ENCODE measurements at places on chromosomes 12 and 14. TPM values are rescaled to one million over a fixed set of nuclear protein-coding genes. Genes with fewer than 3 reads are reported as not detected.

GRIN2B gene
- not detected for total RNA-seq

FGF23 gene
- total RNA-seq = not detected

ZC2HC1C gene
- 0.34 TPM for total RNA-seq

PELI2 gene
- total RNA-seq = 5.3 TPM

PLCZ1 gene
- total RNA-seq = not detected

DCN gene
- 71.4 TPM for total RNA-seq

AQP2 gene
- total RNA-seq = not detected

HCAR3 gene
- total RNA-seq = not detected

IL26 gene
- total RNA-seq = not detected

DNA sequence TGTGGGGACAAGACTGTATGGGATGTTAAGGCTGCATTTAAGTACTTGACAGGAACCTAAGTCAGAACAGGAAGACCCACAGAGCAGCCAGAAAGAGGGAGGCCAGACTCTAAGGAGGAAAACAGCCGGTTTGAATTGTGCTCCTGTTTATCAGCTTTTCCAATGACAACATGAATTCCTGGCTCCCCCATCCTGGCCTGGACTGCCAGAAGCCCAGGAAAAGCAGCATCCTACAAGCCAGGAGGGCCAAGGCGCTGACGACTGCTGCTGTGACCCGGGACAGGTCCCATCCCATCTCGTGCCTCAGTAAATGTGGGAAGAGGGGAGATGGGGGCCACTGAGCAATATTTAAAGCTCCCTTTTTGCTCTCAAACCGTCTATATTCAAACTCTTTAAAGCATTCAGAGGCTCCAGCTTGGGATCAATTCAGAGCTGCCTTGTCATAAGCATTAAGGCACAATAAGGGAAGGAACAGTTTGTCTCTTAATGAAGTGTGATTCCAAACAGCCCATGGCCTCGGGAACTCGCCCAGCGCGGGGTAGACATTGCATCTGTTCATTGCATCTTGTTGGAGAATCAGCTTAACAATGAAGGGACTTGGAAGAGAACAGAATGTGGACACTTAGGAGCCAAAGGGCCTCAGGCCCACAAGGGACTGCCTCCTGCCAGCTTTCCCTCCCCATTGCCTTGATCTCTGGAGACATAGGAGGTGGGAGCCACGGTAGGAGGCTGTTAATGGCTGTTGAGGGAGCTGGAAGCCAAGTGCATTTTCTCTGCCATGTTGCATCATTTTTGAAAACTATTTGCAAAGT lies 49.6 kb downstream of the CMKLR1 start:
- DNase-seq = no peak

DNA sequence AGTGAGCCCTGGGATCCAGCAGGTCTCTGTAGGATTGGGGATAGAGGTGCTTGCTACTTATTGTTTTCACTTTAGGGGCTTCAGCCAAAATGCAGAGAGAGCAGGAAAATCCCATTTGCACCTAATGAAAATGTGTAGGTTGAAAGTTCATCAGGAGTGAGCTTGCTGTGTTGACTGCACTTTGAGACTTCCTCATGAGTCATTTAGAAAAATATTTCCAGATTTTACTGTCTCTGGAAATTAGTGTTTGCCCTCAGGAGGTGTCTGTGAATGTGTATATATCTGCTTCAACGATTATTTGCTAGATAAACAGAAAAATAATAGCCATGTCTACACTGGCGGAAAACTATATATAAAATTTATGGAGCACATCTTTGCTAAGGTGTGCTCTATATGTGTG lies 159.3 kb downstream of the CAND1 start:
- no peak for DNase-seq

GRCh38 chr14:101124815-101125214 lies 221.3 kb upstream of the RTL1 start:
- DNase-seq = peak; percentile 21

DNA sequence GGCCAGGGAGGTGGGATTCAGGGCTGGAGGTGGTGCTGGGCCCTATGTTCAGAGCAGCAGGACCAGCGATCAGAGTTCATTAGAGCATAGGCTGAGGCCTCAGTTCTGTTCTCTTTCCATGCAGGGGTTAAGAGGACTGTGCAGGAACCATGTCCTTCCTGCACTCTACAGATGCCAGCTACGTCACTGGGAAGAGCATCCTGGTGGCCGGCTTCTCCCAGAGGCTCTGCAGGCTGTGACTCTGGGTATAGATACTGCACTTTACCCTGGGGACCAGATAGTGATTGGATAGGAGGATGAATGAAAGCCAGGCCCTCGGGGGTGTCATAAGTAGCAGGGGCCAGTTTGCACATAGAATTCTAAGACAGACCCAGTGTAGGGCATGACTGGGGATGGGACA lies 92.6 kb downstream of the DHRS2 start:
- no peak for DNase-seq

GRCh38 chr14:53380867-53381225 lies 227.7 kb upstream of the DDHD1 start:
- no peak for DNase-seq

- no peak for DNase-seq
These were observed 130.1 kb upstream of the HIF1A start for GRCh38 chr14:61565181-61565580.

DNA sequence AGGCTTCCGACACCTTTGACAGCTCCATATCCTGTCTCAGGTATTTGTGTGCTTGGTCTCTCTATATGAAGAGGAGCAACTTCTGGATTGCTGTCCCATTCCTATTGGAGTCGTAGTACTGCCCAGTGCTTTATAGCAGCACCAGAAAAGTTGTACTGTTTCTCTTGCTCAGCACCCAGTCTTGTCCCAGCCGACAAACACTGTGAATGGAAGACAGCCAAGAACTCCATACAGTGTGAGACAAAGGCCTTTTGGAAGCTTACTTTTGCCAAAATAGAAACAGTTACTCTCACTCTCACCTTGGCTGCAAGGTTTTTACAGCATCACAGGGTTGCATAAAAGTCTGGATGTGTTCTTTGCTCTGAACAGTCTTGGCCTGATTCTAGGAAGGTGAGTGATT lies 105.3 kb downstream of the TGFB3 start:
- no peak for DNase-seq

- DNase-seq = no peak
These were observed 49.5 kb upstream of the DLK1 start for GRCh38 chr14:100677152-100677551.

DNA sequence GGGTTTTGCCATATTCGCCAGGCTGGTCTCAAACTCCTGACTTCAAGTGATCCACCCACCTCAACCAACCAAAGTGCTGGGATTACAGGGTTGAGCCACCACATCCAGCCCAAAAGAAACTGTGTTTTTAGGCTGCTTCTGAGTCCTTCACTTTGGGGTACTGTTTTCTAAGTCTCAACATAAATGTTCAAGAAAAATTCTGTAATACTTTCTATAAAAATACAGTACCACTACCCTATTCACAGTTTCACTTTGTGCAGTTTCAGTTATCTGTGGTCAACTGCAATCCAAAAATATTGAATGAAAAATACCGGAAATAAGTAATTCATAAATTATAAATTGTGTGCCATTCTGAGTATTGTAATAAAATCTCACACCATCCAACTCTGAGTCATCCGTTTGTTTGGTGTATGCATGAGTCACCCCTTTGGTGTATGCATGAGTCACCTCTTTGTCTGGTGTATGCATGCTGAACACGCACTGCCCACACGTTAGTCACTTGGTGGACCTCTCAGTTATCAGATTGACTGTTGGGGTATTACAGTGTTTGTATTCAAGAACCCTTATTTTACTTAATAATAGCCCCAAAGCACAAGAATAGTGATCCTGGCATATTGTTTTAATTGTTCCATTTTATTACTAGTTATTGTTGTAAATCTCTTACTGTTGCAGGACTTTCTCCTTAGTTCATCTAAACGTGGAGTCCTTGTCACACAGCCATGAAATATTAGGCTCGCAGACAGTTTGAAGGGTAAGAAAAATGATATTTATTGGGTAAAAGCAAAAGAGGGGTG lies 190.2 kb downstream of the FSCB start:
- DNase-seq = peak; percentile 55

GRCh38 chr12:6275928-6276887 lies 34.3 kb upstream of the PLEKHG6 start:
- no peak for DNase-seq

DNA sequence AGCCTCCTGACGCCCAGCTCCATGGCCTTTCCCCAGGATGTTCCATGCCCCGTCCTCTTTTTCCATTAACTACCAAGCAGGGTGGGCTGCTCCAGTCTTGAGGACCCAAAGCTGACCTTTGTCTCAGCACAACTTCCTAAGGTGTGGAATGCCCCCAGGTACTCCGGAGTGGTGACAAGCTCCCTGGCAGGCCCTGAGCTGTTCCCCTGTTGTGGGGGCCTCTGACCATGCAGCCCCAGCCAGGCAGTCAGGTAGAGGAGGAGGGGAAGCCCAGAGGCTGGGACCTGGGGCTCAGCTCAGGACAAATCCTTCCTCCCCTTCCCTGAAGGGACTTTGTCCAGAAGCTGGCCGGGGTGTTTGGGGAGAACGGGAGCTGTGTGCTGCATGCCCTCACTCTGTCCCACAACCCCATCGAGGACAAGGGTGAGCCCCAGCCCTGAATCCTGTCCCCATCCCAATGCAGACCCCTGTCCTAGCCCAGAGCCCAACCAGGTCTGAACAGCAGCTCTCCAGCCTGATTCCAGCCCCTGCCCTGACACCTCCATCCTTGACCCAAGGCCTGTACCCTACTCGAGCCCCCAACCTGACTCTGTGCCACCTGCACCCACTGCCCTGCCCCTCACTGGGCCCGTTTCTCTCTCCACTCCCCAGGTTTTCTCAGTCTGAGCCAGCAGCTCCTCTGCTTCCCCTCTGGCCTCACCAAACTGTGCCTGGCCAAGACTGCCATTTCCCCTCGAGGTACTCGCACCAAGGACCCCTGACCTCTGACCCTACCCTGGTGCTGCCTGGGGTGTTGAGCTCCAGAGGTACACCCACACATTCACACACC lies 4.4 kb downstream of the CARMIL3 start:
- no peak for DNase-seq

- peak; percentile 83 for DNase-seq
These were observed 75.1 kb downstream of the IRF2BPL start for GRCh38 chr14:76953311-76953945.

GRCh38 chr12:68495336-68496070 lies 115.2 kb upstream of the RAP1B start:
- DNase-seq = peak; percentile 15

DNA sequence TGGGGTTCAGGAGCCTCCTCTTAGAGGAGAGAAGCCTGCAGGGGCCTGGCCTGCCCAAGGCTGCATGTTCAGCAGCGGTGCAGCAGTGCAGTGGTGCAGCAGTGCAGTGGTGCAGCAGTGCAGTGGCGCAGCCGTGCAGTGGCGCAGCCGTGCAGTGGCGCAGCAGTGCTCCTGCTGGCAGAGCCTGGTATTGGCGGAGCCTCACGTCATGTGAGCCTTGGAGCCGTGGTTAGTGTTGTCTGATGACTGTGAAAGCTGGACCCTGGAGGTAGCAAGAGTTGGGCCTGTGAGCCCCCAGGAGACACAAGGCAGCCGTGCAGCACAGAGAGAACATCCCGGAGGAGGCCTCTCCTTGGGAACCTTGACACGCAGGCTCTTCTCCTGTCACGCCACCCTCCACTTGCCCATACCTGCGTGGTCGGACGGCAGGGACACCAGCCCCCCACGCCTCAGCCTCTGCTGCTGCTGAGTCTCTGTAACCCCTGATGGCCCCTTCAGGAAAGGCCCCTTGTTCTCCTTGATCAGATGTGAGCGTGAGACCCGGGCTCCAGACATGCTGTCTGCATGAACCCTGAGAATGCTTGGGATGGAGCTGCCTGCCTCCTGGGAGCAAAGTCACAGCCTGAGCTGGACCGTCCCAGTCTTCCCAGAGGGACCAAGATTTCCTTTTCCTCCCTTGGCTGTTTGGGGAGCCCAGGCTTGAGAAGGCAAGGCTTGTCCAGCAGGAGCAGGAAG lies 193.7 kb downstream of the KIF26A start:
- DNase-seq = no peak

GRCh38 chr14:88947646-88948598 lies 123.5 kb downstream of the TTC8 start:
- DNase-seq = no peak

DNA sequence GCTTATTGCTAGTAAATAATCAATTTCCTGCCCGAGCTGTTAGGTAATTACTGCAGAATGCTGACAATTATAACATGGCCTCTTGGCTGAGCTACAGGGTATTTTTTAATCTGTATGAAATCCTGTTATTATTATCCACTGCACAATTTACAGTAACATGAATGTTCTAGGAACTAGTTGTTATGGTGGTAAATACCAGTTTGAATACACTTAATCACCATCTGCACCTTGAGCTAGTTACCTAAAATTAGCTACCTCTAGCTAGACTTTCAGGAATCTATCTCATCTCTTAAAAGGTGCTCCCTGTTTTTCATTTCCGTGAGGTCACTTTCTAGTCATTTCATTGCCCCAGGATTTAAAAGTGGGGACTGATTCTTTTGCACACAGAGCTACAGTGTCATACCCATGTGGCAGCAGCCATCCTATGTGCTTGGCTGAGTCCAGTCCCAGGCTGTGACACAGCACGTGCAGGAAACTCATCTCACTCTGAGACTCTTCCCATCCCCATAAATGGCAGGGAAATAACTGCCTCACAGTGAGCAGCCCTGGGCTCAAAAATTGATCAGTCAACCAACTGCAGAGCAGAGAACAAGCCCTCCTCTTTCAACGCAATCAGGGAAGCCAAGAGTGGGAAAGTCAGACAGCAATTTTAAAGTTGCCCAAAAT lies 37.6 kb downstream of the DCP1B start:
- DNase-seq = no peak

- DNase-seq = no peak
These were observed 211.8 kb downstream of the LRRK2 start for GRCh38 chr12:40436564-40436963.

DNA sequence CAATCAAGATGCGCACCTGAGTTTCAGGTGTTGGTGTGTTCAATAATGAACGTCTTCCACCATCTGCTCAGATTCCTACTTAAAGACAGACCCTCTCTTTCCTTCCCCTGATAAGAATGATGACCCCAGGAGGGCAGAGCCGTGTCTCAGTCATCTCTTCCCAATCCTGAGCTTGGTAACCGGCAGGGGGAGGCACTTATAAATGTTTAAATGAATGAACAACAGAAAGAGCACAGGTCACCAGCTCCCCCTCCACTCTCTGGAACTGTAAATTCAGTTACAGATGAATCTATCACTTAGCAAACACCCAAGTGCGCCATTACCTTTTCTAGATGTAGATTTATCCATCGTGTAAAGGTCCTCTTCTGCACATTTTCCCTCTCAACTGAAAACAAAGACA lies 72.4 kb upstream of the DICER1 start:
- no peak for DNase-seq

DNA sequence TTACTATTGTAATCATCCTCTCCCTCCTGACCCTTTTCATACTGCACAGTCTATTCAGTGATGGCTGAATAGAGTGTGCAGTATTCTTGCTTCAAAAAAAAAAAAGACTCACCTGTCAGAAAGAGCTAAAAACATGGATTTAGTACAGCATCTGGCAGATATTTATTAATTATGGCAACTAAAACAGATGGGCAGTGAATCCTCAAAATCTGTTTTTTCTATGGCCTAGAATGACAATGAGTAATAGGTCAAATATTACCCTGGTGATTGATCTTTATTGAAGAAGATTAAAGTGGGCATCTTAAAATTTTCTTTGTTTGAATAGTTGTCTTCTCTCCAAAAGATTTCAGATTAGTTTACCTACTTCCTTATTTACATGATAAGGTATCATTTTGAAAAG lies 543.6 kb downstream of the FOXG1 start:
- DNase-seq = no peak

- no peak for DNase-seq
These were observed 182.7 kb downstream of the KICS2 start for GRCh38 chr12:64039281-64039871.

- no peak for DNase-seq
These were observed 65.7 kb downstream of the TNFAIP2 start for GRCh38 chr14:103188810-103189480.
